Stimulated activated CD4-positive, alpha-beta T cell treated with anti-CD3 and anti-CD28 coated beads, Interleukin-2, amount 100 ng/mL, for 4 hours (primary cell): ENCODE measurements at places on chromosomes 2 and 18.

DNA sequence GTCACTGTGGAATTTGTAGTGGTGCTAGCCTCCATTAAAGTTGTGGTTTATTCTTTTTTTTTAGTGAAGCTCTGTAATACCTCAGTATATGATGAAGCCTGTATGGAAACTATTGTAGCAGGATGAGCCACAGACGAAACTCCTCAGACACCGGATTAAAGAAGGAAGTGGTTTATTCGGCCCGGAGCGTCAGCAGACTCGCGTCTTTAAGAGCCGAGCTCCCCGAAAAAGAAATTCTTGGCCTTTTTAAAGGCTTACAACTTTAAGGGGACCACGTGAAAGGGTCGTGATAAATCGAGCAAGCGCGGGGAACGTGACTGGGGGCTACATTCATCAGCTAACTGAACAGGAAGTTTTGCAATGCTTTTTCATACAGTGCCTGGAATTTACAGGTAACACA is 8.1 kb upstream of the CCL20 start:
- DNase-seq, result no peak

- DNase-seq, result no peak
These were observed 263.7 kb downstream of the ATAD2B start for GRCh38 chr2:23662941-23663920.

- no peak for DNase-seq
These were observed 303.0 kb downstream of the ICOS start for GRCh38 chr2:204239411-204240165.

DNA sequence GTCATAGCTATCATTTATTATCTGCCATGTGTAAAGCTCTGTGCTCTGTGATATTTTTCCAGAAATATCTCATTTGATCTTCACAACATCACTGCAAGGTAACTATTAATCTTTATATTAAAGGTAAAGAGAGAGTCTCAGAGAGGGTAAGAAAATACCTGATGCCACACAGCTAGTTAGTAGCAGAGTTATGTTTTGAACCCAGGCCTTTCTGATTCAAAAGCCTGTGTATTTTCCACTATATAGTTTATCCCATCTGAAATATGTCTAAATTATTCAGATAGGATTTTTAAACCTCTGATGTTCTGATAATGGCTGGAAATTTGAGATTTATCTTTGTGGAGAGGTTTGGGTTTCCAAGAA is 10.1 kb downstream of the INPP1 start:
- DNase-seq, result no peak

GRCh38 chr2:218401890-218402289 is 2.2 kb downstream of the CTDSP1 start:
- no peak for DNase-seq

- DNase-seq, result no peak
These were observed 48.4 kb downstream of the TANK start for GRCh38 chr2:161208527-161209139.

- DNase-seq, result no peak
These were observed 371.1 kb downstream of the TXNL1 start for GRCh38 chr18:56267334-56267733.

GRCh38 chr2:111227716-111228141 is 107.0 kb downstream of the BCL2L11 start:
- no peak for DNase-seq

- no peak for DNase-seq
These were observed 390.0 kb downstream of the CPS1 start for GRCh38 chr2:210946395-210946794.

DNA sequence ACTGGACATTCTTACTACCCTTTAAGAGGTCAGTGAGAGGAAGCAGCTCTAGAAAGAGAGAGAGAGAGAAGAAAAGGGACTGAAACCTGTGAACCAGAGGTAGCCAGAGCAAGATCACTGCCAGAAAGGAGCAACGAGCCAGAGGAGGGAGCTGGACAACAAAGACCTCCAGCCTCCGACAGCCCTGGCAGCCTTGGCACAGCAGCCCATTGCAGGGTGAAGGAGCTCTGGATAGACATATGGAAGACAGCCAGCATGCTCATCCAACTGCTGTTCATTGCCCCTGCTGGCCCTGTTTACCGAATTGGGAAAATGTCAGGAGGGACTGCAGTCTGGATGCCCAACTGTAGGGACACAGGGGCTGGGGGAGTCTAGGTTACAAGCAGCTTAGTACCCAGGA is 228.4 kb upstream of the SLC35G4 start:
- no peak for DNase-seq

GRCh38 chr2:156476021-156476849 is 40.1 kb downstream of the GPD2 start:
- DNase-seq, result no peak

- DNase-seq, result no peak
These were observed 700.0 kb upstream of the SOX11 start for GRCh38 chr2:4992226-4992625.

- no peak for DNase-seq
These were observed 172.1 kb downstream of the CBLN2 start for GRCh38 chr18:72372076-72372475.

- no peak for DNase-seq
These were observed 125.6 kb upstream of the MYT1L start for GRCh38 chr2:2456721-2457120.

- DNase-seq, result no peak
These were observed 62.9 kb upstream of the ZEB2 start for GRCh38 chr2:144582651-144583380.

- DNase-seq, result no peak
These were observed 70.3 kb downstream of the VWC2L start for GRCh38 chr2:214481204-214481603.

DNA sequence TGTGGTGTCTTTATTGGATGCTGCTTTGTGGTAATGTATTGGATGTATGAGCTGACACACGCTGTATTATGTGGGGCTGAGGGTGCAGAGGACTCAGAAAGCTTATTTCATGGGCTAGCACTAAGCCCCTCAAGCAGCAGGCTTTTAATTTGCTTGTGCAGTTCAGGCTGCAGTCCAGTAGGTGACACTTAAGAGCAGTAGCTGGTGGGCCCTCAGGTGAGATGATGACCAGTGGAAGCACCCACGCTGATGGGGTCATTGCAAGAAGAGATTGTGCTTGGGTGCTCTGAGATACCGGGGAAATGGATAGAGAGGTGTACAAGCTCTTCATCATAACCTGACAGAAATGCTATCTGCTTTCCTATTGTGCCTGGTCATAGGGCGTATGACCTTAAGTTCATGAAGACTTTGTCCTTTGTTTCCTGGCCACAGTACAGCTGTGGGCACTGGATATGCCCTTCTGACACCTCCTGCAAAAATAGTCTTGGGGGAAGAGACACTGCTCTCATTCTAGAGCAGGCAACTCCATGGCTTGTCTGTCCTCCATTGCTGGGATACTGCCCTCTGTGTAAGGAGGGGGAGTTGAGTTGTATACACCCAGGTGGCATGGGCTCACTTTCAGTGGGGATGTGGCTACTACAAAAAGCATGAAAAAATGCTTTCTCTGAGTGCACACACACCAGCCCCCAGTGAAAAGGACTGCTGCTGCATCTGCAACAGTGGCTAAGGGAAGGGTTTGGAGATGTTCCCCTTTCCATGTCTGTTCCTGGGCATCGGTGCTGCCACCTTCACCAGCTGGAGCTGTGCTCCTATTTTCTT is 205.7 kb upstream of the ZSWIM2 start:
- no peak for DNase-seq
